ENCODE measurements at places on chromosomes 2 and 18. TPM values are rescaled to one million over a fixed set of nuclear protein-coding genes. Genes with fewer than 3 reads are reported as not detected.
A peak's percentile ranks its signal among the peaks of the same experiment; 100 is the strongest.

PSMA8 gene
- not detected for total RNA-seq

UPP2 gene
- not detected for total RNA-seq

RAB17 gene
- 61.5 TPM for total RNA-seq

TNS1 gene
- total RNA-seq = 16.1 TPM

DSC2 gene
- total RNA-seq = 22.7 TPM

STPG4 gene
- 0.79 TPM for total RNA-seq

MARCHF7 gene
- 90.7 TPM for total RNA-seq

SCN2A gene
- not detected for total RNA-seq

UCN gene
- 0.86 TPM for total RNA-seq

DNA sequence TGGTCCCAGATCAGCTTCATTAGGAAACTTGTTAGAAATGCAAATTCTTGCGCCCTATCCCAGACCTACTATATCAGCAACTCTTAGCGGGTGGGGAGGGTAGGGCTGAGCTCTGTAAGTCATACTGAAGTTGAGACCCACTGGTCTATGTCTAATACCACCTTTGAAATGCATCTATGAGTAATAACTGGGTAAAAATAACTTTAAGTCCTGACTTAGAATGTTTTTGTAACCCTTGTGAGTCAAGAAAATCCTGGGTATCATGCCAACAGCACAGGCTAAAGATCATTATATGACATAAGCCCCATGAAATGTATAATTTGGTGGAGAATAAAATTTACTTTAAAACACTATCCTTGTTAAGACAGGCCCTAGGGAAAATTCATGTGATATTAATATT lies 41.4 kb downstream of the PRKD3 start:
- no peak for DNase-seq
- no peaks in the 10 kb centered on the region for H3K4me1 ChIP-seq
- no peak overlapping the region for H3K27ac ChIP-seq
- no peaks in the 10 kb centered on the region for H3K27me3 ChIP-seq
- no peaks in the 10 kb centered on the region for H3K36me3 ChIP-seq

GRCh38 chr2:226776104-226776503 lies 23.5 kb downstream of the IRS1 start:
- no peaks in the 10 kb centered on the region for H3K36me3 ChIP-seq
- no peak overlapping the region for H3K27ac ChIP-seq
- no peaks in the 10 kb centered on the region for H3K27me3 ChIP-seq

DNA sequence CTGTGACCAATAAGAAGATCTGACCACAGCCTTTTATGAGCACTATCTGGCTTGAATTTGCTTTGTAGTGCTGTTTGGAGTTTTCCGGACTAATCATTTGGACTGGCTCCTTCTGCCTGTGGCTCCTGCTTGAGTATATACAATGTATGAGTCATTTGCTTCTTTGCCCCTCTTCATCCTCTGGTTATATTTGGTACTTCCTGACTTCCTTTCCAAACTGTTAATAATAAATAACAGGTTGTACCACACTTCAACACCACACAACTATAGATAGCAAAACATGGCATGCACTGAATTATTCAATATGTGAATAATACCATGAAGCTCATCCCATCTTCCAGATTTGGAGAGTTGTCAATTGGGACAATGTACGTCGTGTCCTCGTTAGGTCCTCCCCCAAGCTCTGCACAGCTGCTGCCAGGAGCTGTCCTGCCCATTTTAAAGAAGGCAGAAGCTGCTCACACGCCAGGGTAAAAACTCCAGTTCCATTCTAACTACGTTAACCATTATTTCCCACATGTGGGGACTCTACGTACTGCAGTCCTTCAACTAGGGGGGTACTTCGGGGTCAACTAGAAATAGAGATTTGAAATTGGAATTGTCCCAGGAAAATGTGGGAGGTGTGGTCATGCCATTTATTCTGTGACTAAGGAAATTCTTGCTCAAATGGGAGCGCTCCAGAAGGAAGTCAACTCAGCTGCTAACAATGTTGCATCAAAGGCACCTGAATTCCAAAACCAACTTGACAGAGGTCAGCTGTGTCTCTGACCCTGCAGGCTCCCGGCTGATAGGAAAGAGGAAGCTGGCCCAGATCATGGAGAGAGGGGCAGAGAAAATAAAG lies 38.1 kb downstream of the ST8SIA5 start:
- DNase-seq = no peak
- H3K27ac ChIP-seq = no peak overlapping the region
- no peak overlapping the region for H3K4me3 ChIP-seq
- no peaks in the 10 kb centered on the region for H3K4me1 ChIP-seq
- no peaks in the 10 kb centered on the region for H3K36me3 ChIP-seq
- no peaks in the 10 kb centered on the region for H3K27me3 ChIP-seq

DNA sequence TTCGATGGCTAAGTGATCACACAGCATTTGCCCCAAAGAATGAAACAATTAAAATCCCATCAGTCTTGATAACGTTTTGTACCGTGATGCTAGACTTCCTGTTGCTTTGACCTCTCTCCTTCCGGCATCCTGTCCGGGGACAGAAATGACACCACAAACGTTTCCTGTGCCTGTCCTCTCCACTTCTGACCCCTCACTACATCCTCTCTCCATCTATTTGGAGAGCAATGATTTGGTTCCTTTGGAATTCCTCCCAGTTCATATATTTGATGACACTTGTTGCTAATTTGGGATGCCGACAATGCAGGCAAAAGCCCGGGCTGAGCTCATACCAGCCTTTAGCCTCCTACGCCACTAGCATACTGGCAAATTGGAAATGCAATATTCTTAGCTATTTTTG lies 151.2 kb upstream of the CCDC68 start:
- DNase-seq = no peak
- no peaks in the 10 kb centered on the region for H3K4me1 ChIP-seq
- no peaks in the 10 kb centered on the region for H3K27me3 ChIP-seq
- H3K36me3 ChIP-seq = no peaks in the 10 kb centered on the region
- H3K4me3 ChIP-seq = no peak overlapping the region

DNA sequence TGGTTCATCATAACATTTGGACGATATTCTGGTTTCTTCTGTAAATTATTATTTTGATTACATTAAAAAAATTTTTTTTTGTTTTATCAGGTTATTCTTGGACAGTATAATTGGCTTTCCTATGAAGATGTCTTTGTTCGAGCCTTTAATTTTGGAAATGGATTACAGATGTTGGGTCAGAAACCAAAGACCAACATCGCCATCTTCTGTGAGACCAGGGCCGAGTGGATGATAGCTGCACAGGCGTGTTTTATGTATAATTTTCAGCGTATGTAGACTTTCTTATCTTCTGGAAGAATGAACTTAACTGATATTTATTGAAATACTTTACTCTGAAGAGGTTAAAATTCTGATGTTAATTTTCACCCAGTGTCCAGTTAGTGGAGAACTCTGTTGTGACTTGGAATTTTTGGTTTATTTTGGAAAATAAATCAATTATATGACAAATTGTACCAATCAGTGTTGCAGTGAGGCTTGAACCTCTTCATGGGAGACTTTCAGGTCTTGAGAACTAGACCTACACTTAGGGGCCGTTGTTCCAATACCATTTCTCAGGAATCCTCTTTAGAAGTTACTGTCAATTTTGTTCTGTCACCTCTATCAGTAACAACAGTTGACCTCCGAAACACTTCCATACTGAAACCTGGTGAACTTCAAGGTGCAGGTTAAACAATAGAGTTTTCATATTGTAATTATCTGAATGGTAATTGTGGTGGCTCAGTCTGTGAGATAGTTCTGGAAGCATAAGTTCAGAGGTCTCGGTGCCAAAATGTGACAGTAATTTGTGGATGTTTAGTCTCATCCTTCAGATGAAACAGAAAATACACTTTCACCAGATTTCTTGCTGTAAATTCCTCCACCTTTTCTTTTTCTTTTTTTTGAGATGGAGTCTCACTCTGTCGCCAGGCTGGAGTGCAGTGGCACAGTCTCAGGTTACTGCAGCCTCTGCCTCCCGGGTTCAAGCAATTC lies 55.7 kb downstream of the ACSL3 start:
- peaks cover 27% of the 10 kb centered on the region for H3K4me1 ChIP-seq
- H3K36me3 ChIP-seq = peaks cover 6% of the 10 kb centered on the region
- H3K27ac ChIP-seq = no peak overlapping the region
- no peaks in the 10 kb centered on the region for H3K27me3 ChIP-seq
- DNase-seq = no peak

- H3K4me1 ChIP-seq = no peaks in the 10 kb centered on the region
- H3K36me3 ChIP-seq = no peaks in the 10 kb centered on the region
- DNase-seq = no peak
- H3K4me3 ChIP-seq = no peak overlapping the region
- H3K27me3 ChIP-seq = no peaks in the 10 kb centered on the region
Measured at GRCh38 chr2:115162494-115163293, 720.3 kb downstream of the DPP10 start.

DNA sequence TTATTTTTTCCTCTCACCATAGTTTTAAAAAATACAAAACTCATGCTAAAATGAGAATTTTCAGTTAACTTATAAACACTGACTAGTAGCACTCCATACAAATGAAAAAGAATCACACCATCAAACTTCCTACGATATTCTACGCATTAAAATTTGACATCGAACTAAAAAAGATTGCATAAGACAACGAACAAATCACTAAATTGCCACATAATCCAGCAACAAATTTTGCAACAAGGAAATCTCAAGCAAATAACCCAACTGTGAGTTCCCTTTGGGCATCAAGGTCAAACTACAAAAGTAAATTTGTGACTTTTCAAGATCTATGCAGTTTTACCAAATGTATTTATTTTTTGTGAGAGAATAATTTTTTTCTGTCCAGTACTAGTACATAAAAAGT lies 1.5 kb downstream of the MAP3K2 start:
- H3K27me3 ChIP-seq = no peaks in the 10 kb centered on the region
- H3K36me3 ChIP-seq = no peaks in the 10 kb centered on the region
- H3K4me1 ChIP-seq = peaks cover 22% of the 10 kb centered on the region
- peak overlapping the region; percentile 99 for H3K4me3 ChIP-seq
- H3K27ac ChIP-seq = no peak overlapping the region
- DNase-seq = no peak

DNA sequence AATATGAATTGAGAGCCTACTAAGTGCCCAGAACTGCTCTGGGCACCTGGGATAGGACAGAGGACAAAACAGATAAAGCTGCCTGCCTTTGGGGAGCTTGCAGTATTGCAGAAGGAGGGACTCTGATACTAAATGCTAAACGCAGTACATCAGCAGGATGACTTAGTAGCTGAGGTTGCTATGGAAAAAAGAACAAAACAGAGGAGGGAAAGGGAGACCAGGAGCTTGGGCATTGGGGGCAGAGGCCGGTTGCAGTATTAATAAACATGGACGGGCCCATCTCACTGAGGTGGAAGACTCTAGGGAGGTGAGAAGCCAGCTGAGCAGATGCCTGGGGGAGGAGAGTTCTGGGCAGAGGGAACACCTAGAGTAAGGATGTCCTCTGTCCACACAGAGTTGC lies 66.1 kb upstream of the SP3 start:
- peak overlapping the region; percentile 97 for H3K27ac ChIP-seq
- DNase-seq = no peak
- no peaks in the 10 kb centered on the region for H3K27me3 ChIP-seq
- H3K4me1 ChIP-seq = peaks cover 76% of the 10 kb centered on the region
- H3K4me3 ChIP-seq = no peak overlapping the region

DNA sequence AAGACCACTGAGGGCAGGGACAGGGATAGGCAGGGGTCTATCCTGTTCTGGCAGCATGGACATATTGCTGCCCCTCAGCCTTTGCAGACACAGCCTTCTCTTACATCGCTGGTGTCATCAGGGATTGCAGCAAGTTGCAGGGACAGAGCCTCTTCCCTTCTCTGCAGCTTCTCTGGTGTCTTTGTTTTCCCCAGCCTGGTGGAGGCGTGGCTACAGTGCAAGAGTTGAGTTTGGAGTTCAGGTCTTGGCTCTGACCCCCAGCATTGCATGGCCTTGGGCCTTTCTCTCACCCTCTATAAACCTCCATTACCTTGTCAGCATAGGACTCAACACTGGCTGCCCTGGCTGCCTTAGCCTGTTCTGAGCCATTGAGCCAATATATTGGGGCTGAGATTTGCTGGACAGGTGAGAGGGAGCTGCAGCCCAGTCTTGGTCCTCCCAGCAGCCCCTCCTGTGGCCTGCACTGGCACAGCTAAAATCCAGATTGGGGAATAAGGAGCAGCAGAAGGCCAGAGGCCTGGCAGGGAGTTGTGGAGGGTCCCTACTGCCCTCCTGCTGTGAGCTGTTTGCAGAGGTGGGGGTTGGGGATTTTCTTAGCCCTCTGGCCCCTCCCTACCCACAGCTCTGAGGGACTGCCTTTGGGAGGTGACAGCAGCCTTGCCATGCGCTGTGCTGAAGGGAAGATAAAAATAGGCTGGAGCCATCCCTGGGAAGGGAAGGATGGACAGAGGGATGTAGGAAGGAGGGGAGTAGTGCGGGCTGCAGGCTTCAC lies 22.8 kb downstream of the EHD3 start:
- no peak for DNase-seq
- no peak overlapping the region for H3K27ac ChIP-seq
